Activated CD4-positive, alpha-beta T cell treated with anti-CD3 and anti-CD28 coated beads, Interleukin-2, amount 50 U/mL, for 24 hours (primary cell): ENCODE measurements at places on chromosomes 7 and 10.
A peak's percentile ranks its signal among the peaks of the same experiment; 100 is the strongest.

- no peak for DNase-seq
Observed at GRCh38 chr10:78663721-78664120, 405.0 kb upstream of the ZMIZ1 start.

GRCh38 chr10:77718957-77719356, 81.3 kb upstream of the KCNMA1 start:
- no peak for DNase-seq

DNA sequence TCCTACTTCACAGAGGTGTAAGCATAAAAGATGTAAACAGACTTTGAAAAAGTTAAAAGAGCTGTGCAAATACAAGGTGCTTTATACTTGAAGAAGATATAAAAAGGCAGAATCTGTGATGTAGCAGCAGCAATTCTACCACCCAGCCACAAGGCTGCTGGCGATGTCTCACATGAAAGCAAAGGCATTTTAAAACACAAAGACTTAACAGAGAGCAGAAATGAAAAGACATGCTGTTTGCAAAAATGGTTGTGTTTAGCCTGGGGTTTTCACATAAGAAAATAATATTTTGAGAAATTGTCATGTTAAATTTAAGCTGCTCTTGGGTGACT, 85.5 kb upstream of the ZNF800 start:
- no peak for DNase-seq

DNA sequence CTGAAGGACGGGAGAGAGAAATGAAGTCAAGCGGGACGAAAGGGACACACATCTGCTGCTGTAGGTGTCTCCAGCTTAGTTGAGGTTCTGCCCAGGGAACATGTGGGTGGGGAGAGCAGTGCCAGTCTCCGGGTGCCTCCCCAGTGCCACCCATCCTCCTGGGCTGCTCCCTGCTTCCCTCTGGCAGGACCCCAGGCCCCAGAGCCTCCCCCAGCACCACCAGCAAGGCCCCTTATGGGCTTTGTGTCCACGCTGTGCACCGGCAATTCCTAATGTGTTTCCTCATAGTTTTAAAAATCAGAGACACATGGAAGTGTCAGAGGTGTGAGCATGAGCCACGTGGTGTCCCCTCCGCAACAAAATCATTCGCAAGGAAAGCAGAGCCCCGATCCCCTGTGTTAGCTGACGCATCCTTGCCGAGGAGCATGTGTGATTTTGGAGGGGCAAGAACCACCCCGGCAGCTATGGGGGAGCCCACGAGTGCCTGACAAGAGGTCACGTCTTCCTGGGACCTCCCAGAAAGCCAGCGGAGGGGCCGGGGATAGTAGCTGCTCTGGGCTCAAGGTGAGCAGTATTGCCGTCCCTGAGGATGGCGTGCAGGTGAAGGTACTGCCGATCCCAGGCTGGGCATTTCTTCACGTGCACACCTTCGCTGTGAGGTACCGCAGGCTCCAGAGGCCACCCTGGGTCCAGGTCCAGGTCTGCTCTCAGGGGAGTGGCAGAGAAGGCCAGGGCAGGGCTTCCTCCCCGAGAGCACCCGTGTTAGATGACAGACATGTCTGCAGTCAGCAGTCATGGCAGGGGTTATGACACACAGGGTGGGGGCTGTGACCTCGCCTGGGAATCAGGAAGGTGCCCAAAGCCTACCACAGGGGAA, 448.2 kb upstream of the FOXK1 start:
- no peak for DNase-seq

DNA sequence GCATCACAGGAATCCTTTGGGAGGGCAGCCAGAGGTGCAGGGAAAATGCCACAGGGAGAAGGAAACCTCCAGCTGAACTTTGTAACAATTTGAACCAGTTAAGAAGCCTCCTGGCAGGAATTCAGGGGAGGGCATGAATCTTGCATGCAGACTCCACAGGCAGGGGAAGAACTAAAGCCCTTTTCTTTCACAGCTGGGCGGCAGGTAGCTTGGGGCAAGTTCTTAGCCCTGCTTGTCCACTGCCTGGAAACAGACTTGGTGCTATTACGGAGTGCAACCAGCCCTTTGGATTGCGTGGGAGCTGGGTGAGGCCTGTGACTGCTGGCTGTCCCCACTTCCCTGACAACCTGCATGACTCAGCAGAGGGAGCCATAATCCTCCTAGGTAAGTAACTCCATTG, 51.7 kb upstream of the ADAM12 start:
- no peak for DNase-seq

DNA sequence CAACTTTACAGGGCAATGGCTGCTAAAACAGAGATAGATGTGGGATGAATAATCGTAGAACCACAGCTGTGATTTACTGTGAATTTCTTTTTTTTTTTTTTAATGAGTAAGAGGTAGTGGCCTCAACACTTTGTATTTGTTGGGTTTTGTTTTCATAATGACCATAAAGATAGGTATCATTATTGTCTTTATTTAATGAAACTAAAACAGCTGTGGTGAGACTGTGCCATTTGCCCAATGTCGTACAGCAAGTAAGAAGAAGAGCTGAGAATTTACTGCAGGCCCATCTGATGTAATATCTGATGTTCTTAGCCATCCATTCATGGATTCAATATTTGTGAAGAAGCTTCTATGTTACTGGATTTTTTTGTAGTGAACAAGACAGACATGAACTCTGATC, 271.2 kb downstream of the IPMK start:
- no peak for DNase-seq

GRCh38 chr10:22308390-22308789, 7.8 kb upstream of the COMMD3 start:
- DNase-seq, result peak; percentile 27

GRCh38 chr10:28840971-28841370, 163.7 kb downstream of the BAMBI start:
- DNase-seq, result no peak

GRCh38 chr7:158710651-158711102, 6.1 kb upstream of the NCAPG2 start:
- no peak for DNase-seq

- DNase-seq, result no peak
Observed at GRCh38 chr10:101155896-101156295, 24.8 kb downstream of the TLX1 start.

DNA sequence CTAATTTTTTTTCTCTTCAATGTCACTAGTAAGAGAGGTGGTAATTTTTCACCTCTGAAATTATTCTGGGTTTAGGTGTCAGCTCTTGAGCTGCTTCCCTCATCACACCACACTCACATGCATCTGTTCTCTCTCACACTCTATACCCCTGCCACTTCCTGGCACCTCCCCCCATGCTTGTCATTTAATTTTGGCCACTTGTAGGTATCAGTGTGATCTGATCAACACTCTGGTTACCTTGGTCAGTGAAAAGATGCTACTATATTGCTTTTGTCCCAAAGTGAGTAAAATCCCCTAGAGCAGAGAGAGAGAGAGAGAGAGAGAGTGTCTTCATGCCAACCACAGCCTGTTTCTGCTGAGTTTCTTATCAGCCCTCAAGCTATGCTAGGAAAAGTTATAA, 42.5 kb downstream of the STK17A start:
- no peak for DNase-seq

- no peak for DNase-seq
Observed at GRCh38 chr7:40697653-40698052, 562.8 kb downstream of the SUGCT start.

GRCh38 chr7:88115816-88116215, 104.0 kb downstream of the SRI start:
- no peak for DNase-seq
